Activated CD4-positive, alpha-beta T cell treated with anti-CD3 and anti-CD28 coated beads for 4 hours (primary cell): ENCODE measurements at places on chromosomes 13 and 19.
A peak's percentile ranks its signal among the peaks of the same experiment; 100 is the strongest.

- no peak for DNase-seq
Observed at GRCh38 chr13:50149214-50149613, 134.0 kb downstream of the KCNRG start.

GRCh38 chr19:6801485-6802086, 29.1 kb downstream of the VAV1 start:
- DNase-seq, result peak; percentile 77

- peak; percentile 53 for DNase-seq
Observed at GRCh38 chr13:46168341-46168740, 13.6 kb downstream of the LCP1 start.

GRCh38 chr13:109088624-109088917, 459.2 kb downstream of the MYO16 start:
- no peak for DNase-seq

GRCh38 chr19:18856385-18857126, 24.8 kb downstream of the UPF1 start:
- DNase-seq, result no peak

GRCh38 chr19:55536951-55537740, at the start of gene SBK2:
Gene SBK2, minus strand, starts transcription at chr19:55537133. Its CDS starts 839 bp downstream, at chr19:55536294.
- DNase-seq, result no peak

DNA sequence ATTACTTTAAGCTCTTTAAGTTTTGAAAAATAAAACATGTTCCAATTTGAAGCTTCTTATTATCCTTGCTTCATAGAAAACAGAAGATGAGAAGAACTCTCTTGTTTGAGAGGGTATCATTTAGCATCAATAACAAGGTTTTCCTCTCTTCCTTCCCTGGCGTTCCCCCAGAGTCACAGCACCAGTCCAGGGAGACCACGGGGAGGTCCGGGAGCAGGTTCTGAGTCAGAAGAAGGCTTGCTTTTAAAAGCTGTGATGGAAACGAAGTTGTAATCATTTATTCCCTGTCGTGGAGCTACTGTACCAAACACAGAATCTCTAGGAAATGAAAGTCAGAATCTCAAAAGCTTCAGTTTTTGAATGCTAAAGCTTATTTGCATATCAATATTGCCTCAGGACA, 174.0 kb upstream of the LSM14A start:
- no peak for DNase-seq

DNA sequence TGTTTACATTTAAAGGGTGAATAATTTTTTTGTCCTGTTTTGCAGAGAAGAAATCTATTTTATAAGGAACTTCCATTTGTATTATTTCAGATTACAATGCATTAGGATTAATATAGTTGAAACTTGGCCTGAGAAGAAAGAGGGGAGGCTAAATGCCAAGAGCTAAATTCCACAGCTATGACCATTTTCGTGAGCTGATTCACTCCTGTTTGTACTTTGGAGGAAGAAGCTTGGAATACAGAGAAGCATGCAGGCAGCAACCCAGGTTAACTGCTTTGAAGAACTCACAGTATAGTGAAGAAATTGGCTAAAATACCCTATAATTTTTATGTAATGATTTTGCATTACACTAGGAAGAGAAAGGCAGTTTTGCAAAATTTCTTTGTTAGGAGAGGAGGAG, 309.4 kb upstream of the KLF12 start:
- DNase-seq, result no peak

DNA sequence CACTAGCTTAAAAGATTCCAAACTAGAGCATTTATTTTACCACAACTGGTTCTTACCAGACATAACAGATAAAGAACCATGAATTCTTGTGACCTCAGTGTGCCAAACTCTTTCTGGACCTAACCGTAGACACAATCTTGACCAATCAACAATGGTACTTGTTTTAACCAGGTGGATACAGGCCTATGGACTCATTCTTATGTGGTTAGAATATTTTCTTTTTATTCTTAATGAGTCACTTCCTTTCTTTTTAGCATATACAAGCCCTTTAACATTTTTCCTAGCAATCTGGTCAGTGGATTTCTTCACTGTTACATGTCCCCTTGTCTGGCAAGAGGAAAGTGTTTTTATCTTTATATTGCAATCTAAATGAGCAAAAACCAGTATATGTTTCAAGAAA, 792.1 kb upstream of the SPRY2 start:
- no peak for DNase-seq

- no peak for DNase-seq
Observed at GRCh38 chr13:48234566-48235340, 1.7 kb downstream of the ITM2B start.

DNA sequence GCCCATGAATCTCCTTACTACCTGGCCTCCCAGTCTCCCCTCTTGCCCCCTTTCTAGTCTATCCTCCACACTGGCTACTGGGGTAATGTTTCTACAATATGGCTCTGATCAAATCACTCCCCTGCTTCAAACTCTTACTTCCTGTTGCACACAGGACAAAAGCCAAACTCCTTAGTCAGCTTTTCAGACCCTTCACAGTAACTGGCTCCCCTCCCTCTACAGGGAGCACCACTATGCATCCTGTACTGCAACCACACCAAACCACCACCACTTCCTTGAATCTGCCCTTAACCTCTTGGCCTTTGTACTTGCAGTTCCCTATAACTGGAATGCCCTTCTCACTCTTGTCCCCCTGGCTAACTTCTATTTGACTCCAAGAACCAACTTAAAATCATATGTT, 32.2 kb downstream of the DEDD2 start:
- DNase-seq, result no peak

- no peak for DNase-seq
Observed at GRCh38 chr13:109615721-109616420, 170.5 kb downstream of the IRS2 start.
